Globus pallidus (tissue), 1 donor: ENCODE measurements at places on chromosomes 1 and 21.

DNA sequence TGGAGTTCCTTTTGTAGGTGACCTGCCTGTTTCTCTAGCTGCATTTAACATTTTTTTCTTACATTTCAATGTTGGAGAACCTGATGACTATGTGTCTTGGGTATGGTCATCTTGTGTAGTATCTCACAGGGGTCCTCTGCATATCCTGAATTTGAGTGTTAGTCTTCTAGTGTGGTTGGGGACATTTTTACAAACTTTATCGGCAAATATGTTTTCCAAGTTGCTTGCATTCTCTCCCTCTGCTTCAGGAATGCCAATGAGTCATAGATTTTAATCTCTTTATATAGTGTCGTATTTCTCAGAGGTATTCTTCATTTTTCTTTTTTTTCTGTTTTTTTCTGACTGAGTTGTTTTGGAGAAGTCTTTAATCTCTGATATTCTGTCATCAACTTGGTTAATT lies 684.0 kb downstream of the NCAM2 start:
- no peak for DNase-seq

DNA sequence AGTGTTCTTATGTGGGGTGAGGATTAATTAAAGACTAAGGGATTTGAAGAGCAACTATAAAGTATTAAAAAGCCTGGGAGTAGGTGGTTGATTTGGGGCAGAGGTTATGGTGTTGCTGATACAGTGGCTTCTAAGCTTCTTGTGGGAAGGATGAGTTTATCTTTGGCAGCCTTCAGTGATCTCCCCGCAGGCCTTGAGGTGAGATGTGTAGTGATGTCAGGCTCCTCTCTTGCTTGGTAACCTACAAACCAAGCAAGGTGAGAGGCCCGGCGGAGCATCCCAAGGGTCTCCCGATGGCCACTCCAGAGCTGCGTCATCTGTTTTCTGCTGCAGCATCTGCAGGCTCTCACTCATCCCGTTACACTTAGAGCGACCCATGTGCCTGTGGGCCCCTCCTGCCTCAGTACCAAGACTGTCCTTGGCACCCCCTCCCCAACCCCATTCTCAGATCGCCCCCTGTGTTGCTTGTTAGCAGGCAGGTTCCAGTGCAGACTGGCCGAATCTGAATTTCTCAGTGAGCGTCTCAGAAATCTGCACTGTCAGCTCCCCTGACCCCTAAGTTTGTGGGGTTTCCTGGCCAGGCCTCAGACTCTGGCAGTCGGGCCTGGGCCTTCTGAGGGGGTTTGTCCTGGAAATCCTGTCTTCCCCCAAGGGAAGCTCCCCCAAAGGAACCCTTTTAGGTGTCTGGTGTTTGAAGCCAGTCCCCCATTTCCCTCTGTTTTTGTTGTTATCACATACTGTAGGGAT lies 77.9 kb downstream of the GALNT2 start:
- DNase-seq, result no peak

DNA sequence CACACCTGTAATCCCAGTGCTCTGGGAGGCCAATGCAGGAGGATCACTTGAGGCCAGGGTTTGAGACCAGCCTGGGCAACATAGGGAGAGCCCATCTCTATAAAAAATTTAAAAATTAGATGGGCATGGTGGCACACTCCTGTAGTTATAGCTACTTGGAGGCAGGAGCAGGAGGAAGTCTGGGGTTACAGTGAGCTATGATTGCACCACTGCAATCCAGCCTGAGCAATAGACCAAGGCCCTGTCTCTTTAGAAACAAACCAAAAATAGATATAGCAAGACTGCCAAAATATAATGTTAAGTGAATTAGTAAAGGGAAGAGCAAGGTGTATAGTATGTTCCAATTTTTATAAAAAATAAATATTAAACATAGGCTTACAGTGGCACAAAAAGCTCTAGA lies 28.8 kb downstream of the PLEKHO1 start:
- no peak for DNase-seq

GRCh38 chr1:28236656-28237322 lies 865 bp downstream of the ATP5IF1 start:
- no peak for DNase-seq

DNA sequence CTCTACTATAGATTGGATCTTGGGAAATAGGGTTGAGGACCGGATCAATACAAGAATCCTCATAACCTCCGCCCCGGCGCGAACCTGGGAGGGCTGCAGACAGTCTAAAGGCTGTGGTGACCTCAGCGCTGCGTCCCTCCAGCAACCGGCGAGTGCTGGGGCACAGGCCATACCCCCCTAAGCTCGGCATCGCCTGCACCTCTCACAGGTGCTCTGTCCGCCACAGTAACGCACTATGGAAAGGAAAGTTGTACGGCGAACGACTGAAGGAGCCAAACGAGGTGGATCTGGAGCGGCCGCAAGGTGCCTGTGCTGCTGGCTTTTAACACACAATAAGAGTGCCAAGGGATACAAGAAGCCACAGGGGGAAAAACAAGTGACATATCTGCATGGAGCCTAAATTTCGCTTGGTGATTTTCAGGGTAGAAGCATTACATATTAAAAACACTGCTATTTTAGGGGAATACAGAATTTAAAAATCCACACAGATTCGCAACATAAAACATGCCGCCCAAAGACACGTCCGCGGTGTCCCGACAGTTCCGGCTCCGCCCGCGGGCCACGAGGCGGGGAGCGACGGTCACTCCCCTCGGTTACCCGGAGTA lies 1.4 kb upstream of the RBM15 start:
- DNase-seq, result no peak

DNA sequence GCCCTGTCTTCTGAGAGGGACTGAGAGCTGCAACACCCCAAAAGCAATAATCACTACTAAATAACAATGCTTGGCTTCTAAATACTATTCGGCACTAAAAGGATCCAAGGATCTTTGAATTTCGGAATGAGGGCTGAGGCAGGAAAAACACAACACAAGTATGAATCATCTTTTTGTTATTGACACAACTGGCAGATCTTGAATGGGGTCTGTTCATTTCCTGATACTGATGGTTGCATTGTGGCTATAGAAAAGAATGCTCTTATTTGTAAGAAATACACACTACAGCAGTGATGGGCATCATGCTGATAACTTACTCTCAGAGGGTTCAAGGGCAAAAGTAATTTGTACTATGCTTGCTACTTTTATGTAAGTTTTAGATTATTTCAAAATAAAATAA lies 149.2 kb upstream of the PLD5 start:
- peak; percentile 89 for DNase-seq

- DNase-seq, result no peak
Measured at GRCh38 chr1:211879475-211879874, 48.9 kb upstream of the LPGAT1 start.

DNA sequence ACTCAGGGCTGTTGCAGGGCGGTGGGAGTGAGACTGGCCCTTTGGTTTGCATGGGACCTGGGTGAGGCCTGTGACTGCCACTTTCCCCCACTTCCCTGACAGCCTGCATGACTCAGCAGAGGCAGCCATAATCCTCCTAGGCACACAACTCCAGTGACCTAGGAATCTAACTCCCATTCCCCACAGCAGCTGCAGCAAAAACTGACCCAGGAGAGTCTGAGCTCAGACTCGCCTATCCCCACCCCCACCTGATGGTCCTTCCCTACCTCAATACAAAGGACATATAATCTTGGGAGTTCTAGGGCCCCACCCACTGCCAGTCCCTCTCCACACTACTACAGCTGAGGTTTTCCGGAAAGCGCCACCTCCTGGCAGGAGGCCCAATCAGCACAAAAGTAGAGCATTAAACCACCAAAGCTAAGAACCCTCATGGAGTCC lies 26.7 kb downstream of the NDC1 start:
- DNase-seq, result no peak

DNA sequence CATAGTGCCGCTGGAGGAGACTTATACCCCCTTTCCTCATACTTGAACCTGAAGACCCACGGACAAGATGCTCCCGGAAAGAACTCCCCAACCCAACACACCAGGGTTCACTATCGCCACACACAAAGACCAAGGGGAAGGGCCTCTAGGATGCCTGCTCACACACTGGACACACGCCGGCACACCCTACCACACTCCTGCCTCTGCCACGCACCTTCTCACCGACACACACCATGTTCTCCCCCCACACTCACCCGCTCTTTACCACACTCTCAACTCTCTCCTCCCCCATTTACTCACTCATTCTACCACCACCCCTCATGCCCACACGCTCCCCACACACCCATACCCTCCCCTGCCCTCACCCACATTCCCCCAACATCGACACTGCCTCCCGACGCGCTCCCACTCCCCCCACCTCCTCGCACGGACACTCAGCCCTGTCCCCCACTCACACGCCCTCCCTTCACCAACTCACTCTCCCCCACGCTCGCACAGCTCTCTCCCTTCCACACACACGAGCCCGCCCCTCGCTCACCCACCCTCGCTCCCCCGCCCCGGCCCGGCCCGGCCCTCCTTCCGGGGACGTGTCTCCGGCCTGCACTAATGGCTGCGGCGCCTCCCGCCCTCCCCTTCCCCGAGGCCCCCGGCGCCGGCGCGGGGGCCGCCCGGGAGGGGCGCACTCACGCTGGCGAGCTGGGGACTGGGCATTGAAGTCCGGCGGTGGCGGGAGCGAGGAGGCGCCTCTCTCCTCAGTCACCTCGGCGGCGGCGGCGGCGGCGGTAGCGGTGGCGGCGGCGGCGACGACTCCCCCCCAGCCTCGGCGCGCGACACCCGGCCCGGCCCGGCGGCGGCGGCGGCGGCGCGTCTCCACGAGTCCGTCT lies 626 bp downstream of the PTP4A2 start:
- DNase-seq, result peak; percentile 91

- no peak for DNase-seq
Measured at GRCh38 chr1:47732489-47732888, 264.7 kb downstream of the TRABD2B start.

DNA sequence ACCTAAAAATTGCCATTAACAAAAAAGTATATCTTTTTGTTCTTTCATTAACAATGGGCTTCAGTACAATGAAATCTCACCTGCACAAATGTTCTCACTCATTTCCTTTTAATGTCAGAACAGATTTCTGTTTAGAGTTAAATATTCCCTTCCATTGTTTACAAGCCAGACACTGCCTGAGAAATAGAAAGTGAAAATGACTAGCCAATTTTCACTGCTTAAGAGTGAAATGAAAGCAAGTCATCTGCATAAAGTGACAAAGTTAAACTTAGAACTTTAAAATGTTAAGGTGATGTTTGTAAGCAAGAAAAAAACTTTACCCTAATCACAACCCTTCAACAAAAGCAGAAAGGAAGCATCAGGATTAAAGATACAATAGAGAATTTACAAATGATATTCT lies 27.5 kb downstream of the COA6 start:
- DNase-seq, result no peak

- DNase-seq, result no peak
Measured at GRCh38 chr1:61926597-61926996, 184.3 kb downstream of the PATJ start.

DNA sequence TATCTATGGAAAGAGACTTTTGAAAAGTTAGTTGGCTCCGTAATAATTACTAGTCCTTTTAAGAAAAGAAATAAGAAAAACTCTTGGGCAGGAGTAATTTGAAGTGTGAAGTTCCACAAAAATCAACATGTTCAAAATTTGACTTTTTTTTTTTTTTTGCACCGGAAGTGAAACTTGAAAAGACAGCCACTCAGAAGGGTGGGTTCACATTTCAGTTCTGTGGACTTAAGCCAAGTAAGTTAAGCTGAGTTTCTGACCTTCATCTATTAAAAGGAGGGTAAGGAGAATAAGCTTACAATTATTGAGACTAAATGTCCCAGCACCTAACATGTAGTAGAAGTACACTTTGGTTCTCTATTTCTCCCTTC lies 11.0 kb downstream of the RO60 start:
- no peak for DNase-seq

GRCh38 chr1:8782001-8782620 lies 35.3 kb downstream of the RERE start:
- DNase-seq, result no peak

GRCh38 chr1:6523566-6523965 lies 30.7 kb downstream of the NOL9 start:
- DNase-seq, result no peak

GRCh38 chr1:180728472-180729106 lies 96.8 kb downstream of the XPR1 start:
- no peak for DNase-seq

- DNase-seq, result no peak
Measured at GRCh38 chr1:59692591-59692990, 122.2 kb upstream of the HOOK1 start.

DNA sequence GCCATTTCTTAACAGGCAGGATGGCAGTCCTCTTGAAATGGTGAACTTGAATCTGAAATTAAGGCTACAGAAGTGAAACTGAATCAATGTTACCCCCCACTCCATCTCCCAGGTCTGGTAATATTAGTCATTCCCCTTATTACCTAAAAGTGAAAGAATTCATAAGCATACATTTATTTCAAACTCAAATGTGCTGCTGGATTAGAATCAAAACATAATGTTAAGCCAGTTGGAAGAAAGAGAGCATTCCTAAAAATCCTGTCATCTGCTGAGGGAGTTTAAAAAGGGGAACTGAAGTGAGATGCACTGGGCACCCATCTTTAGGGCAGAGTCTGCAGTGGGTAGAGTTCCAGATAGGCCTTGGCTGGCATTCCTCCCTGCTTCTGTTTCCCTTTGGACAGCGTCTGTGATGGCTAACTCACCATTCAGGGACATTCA lies 17.4 kb downstream of the KIAA0319L start:
- DNase-seq, result no peak

DNA sequence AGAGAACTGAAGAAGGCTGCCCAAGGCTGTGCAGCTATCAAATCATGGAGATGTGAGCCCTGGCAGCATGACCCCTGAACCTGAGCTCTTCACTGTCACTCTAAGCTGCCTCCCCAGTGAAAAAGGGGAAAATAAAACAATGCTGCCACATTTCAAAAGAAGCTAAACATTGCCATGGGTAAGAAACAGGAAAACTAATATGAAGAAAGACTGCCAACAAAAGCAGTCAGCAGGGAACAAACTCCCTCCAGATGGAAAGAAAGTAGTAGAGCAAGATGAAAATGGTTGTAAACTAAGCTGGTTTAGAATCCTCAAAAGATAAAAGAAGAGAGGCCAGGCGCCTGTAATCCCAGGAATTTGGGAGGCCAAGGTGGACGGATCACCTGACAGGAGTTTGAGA lies 36.2 kb upstream of the CSF1 start:
- DNase-seq, result no peak

- DNase-seq, result no peak
Measured at GRCh38 chr1:196409586-196409985, 198.7 kb downstream of the KCNT2 start.

- DNase-seq, result no peak
Measured at GRCh38 chr1:6724517-6725141, 23.0 kb upstream of the DNAJC11 start.

GRCh38 chr1:203692565-203693470 lies 66.2 kb downstream of the ATP2B4 start:
- no peak for DNase-seq

GRCh38 chr1:145953861-145954260 lies 4.0 kb downstream of the LIX1L start:
- no peak for DNase-seq

GRCh38 chr1:50978852-50979781 lies 9.1 kb downstream of the CDKN2C start:
- peak; percentile 46 for DNase-seq

DNA sequence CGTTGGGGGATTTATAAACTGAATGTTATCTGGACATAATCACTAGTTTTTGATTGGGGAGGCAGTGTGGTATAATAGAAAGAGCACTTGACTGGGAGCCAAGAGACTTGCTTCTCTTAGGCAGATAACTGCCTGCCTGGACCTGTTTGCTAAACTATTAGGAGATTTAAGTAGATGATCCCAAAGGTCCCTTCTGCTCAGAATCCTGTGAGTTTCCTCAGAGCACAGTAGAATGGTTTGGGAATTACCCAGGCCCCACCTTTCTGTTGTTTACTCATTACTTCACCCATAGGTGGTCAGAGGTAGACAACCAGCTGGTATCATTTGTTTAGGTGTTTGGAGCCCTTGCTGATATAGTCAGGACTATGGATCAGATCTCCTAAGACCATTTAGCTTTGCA lies 10.3 kb upstream of the PODN start:
- no peak for DNase-seq
